ENCODE measurements at places on chromosomes 6 and 20. TPM values are rescaled to one million over a fixed set of nuclear protein-coding genes. Genes with fewer than 3 reads are reported as not detected.

Gene KCNK15
- polyA plus RNA-seq = 0.62 TPM

Gene GATA5
- polyA plus RNA-seq = 6.9 TPM

- no peak for DNase-seq
Measured at GRCh38 chr6:89413006-89413400, 930 bp upstream of the RRAGD start.

- DNase-seq = no peak
Measured at GRCh38 chr6:132669690-132670291, 10.8 kb upstream of the TAAR1 start.

DNA sequence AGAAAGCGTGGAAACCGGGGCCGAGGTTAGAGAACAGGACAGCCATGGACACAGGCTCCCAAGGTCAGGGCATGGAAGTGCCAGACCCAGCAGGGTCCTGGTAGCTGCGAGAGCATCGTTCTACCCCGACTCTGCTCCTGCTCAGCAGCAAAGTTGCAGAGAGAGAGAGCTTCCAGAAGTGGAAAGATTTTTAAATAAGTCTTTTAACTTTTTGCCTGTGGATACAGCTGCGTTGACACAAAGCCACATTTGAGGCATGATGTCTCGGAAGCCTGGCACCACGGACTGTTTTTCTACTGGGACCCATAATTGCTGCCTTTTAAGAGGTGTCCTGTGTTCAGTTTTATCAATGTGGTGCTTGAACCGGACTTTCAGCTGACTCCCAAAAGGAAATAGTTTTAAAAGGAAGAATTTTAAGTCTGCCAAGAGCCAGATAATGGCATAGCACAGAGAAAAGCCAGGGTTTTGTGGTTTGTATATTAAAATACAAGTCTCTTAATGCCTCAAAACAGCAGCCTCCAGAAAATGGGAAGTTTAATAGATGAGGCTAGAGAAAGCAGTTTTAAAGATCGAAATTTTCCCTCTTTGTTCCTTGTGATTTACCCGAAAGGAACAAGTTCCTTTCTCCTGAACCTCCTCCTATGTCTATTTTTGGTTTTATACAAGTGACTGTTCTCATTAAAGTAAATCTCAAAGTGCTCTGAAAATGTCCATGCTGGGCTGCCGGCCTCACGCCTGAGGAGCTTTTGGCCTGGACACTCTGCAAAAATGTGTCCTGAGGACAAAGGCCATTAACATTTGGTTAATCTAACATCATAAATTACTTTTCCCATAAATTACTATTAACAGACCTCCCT is 91.5 kb downstream of the RIN2 start:
- DNase-seq = no peak
